ENCODE measurements at places on chromosomes 5 and 9. TPM values are rescaled to one million over a fixed set of nuclear protein-coding genes. Genes with fewer than 3 reads are reported as not detected.

DNA sequence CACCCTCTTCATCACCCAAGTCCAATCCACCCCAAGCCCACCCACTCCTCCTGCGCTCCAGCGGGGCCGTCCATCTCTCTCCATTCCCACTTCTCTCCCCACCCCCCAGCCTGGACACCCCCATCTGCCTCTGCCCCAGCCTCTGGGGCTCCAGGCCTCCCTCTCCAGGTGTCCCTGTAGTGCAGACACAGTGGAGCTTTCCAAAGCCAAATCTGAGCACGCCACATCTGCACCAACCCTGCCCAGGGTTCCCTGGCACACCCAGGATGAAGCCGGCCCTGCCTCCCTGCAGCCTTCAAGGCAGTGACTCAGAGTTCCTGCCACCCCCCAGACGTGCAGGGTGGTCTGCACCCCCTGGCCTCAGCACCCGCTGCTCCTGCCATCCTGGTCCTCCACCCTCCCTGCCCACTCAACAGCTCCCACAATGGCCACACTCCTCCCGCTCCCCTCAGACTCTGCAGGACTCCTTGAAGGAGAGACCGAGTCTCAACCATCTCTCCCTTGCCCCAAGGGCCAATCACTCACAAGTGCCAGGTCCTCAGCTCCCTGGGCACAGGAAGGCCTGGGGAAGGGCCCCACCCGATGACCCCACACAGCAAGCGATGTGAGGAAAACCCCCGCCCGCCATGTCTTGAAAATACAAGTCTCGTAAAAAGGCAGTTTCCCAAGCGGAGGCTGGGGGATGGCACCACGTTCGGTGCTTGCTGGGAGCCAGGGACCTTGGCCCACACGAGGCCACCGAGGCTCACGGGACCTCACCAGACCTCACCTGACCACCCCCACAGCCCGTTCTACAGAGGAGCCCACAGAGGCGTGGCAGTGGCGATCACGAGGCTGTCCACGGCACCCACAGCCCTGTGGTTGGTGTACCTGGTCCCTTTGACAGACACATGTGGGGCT is 22.2 kb downstream of the VAV2 start:
- no peak for DNase-seq

- no peak for DNase-seq
Observed at GRCh38 chr9:98960409-98960808, 16.7 kb downstream of the COL15A1 start.

DNA sequence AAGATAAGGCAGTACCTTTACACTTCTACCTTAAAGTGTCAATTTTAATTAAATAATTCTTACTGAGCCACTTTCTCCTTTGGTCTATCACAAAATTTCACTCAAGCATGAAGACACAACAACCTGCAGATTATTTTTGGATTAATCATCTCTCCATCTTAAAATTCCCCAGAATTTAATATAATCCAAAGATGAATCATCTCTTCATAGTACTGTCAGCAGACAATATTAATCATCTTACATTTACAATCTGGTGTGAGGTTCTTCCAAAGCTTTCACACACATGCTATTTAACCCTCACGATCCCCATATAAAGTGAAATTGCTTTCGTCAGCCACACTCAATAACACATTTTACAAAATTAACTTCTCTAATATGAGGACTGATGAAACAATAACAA is 43.0 kb downstream of the LHFPL2 start:
- no peak for DNase-seq

DNA sequence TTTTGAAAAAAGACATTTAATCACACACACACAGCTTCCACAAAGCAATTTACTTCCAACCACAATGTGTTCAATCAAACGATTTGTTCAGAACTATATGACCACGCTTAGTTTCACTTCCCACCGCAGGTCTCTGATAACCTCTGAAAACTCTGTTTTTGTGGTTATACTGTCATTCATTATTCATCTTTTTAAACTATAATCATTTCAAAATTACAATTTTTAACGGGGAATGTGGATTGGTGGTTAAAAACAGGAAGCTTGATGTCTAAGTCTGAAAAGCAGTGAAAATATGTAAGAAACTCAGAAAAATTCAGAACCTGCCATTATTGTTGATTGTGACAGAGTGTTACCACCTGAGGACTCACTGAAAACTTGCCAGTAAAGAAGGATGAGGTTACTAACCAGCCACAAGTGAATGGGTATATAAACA is 12.7 kb upstream of the TMEM174 start:
- DNase-seq: no peak

SCAI gene
- polyA plus RNA-seq: 13.2 TPM

Measured in renal cortex interstitium (tissue), 15 donors.